T-cell (primary cell): ENCODE measurements at places on chromosomes 3 and 15.

DNA sequence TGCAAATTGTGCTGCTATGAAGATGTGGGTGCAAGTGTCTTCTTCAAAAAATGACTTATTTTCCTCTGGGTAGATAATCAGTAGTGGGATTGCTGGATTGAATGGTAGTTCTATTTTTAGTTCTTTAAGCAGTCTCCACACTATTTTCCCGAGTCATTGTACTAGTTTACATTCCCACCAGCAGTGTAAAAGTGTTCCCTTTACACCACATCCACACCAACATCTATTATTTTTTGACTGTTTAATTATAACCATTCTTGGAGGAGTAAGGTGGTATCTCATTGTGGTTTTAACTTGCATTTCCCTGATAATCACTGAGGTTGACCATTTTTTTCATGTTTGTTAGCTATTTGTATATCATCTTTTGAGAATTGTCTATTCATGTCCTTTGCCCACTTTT is 19.7 kb upstream of the PSMD6 start:
- DNase-seq = no peak

- DNase-seq = peak; percentile 8
These were observed 48.7 kb downstream of the BSN start for GRCh38 chr3:49602877-49603411.

- DNase-seq = peak; percentile 65
These were observed 55.3 kb upstream of the CA12 start for GRCh38 chr15:63436872-63437375.

DNA sequence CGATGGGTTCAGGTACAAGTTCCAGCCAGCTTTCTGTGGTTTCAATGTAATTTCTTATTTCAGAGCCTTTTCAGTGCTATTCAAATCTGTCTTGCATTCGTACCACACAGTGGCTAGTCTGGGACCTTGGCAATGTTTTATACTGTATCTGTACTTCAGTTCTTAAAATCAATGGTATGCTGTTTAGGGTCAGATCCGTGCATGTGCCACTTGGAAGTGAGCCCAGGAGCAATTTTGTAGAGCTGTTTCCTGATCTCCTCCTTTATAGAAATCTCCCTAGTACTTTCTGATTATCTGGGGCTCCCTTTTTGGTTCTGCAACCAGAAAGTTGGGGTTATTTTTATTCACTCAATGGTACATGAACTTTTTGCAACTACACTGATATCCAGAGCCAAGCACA is 59.5 kb upstream of the NDUFB4 start:
- no peak for DNase-seq

DNA sequence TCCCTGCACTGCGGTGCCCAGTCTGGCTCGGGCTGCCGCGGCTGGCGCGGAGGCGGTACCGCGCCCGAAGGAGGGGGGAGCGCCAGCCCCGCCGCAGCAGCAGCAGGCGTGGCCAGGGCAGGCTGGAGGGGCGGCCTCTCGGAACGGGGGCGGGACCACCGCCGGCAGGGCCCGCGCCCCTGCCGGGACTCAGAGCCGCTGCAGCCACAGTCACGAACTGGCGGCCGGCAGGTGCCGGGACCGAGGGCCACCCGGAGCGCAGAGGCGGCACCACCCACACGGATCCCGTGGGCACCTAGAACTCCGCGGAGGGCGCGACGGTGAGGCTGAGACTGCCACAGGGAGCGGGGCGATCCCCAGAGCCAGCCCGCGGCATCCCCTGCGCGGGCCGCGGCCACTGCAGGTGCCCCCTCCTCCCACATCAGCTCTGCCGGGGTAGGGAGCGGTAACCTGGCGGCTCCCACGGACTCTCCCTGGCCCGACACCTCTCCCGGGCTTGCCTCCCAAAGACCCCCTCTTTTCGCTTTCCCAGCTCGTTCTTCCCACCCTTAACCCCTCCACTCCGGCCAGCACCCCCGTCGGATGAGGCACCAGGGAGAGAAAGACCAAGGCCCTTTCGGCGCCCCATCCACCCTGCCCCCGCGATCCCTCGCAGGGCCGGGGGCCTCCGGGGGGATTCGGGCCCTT is at the start of gene VWA5B2:
VWA5B2 (plus strand) TSS at position 192 of the 687 bp plus-strand sequence. CDS start 944 bp downstream, outside the sequence.
- DNase-seq = peak; percentile 48

DNA sequence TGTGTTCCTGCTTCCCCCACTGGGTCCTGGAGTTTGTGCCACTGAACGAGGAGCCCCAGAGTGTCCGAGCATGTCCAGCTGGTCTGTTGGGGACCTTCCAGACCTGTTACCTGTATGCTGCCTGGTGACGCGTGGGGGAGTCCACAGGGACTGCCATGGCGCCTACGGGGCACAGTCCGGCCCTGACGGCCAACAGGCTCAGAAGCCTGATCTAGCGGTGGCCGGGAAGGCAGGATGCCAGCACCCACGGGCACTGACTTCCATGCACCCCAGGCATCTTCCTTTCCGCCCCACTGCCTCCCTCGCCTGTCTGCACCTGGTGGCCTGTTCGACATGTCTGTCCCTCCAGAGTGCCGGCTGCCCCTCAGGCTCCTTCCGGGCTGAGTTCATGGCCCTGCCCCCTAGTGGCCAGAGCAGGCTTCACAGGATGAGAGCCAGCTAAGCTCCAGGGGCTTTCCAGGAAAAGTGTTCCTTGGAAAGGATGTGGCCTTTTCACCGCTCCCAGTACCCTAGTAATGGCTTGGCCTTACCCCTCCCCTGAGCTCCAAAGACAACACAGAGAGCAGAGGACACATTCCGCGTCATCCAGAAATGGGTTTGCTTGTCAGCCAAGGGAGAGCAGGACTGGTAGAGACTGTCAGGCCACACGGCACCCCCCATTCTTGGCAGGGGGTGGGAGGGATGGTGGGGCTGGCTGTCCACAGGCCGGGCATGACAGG is 35.7 kb downstream of the NGRN start:
- no peak for DNase-seq

DNA sequence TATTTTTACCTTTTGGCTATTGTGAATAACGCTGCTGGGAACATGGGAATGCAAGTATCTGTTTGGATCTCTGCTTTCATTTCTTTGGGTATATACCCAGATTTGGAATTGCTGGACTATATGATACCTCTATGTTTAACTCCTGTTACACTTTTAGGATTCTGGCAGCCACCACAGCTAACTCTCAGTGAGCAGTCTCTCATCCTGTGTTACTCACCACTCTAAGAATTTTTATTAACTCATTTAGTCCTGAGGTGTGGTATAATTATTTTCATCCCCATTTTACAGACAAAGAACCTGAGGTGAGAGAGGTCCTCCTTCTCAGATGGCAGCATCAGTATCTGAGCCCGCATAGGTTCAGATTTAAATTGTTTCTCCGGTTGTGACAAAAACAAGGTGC is 1.1 kb downstream of the SPATA12 start:
- DNase-seq = no peak

GRCh38 chr3:189572249-189572648 is 58.9 kb upstream of the TP63 start:
- DNase-seq = no peak

DNA sequence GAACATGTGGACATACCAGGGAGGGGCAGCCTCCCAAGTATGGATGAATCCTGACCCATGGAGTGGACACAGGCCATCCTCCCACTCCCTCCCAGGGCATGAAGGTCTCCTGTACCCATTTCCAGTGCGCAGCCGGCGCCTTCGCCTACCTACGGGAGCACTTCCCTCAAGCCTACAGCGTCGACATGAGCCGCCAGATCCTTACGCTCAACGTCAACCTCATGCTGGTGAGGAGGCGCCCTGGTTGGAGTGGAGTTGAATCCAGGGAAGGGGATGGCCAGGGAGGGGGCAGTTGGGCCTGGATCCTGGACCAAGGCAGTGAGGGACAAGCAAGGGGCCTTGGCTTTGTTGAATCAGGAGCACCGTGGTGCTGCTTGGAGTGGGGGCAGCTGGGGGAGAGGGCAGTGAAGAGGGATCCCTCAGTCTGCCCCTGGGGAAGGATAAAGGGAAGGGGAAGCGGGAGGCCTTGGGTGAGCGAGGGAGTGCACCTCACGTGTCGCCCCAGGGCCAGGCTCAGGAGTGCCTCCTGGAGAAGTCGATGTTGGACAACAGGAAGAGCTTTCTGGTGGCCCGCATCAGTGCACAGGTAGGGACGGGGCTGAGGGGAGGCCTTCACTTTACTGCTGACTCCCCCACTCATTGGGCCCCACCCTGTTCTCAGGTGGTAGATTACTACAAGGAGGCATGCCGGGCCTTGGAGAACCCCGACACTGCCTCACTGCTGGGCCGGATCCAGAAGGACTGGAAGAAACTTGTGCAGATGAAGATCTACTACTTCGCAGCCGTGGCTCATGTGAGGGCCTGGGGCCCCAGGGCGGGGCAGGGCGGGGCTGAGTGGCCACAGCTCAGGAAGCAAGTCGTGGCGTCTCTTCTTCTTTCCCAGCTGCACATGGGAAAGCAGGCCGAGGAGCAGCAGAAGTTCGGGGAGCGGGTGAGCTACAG is 25.3 kb downstream of the PTPN23 start:
- DNase-seq = no peak

- no peak for DNase-seq
These were observed 32.8 kb upstream of the CGNL1 start for GRCh38 chr15:57343498-57343897.

DNA sequence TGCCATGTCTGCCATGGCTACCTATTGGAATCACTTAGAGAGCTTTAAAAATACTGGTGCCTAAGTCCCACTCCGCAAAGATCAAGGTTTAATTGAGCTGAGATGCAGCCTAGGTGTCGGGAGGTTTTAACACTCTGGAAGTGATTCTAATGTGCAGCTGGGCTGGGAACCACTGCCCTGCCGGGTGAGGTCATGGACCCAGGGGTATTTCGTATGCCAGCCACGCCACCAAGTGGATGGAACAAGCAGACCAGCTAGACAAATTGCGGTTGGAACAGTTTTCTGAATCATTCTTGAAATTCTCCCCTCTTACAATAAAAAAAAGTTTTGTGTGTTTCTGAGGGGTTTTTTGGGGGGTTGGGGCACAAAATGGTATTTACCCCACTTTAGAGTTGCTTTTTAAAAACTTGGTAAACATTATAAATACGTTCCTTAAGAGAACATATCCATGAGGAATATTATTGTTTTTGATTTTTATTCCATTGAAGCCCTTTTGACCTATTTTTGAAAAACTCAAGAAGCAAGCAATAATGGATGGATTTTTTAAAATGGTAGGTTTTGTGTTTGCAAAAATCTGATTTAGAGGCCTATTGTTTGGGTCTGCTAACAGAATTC is 66.2 kb upstream of the CSTA start:
- peak; percentile 11 for DNase-seq

DNA sequence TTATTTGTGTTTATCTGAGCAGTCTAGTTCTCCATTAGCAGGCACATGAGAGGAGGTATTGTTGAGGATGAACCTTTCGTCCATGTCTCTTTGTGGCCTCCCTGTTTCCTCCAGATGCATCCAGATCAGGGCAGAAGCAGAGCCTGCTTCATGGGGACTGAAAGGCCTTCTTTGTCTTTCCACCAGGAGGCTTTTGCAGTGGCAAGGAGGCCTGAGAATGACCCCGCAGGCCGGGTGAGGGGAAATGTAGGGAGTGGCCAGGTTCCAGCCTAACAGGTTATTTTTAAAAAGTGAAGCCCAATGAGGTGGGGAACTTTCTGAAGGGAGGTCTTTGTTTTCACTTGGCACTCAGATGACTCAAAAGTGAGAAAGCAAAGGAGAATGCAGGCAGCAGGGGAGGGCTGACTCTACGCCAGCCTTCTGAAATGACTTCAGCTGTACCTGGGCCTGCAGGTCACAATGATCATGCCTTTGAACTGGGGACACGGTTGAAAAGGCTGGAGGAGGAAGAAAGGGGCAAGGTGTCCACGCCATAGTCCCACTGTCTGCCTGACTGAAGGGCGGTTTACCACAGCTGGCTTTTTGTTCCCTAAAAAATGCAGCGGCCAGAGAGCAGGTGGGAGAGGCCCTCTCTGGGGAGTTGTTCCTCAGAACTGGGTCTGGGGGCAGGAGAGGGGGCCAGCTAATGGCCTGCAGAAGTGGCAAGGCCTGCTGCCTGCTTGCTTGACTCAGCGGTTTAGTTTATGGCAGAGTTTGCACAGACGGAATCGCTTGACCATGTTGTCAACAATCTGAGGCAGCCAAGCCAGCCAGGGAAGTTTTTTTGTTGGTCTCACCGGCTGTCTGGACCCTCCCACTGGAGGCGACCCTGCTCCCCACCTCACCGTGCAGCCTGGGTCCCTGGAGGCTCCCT is 28.7 kb downstream of the CMTM7 start:
- no peak for DNase-seq
